ENCODE measurements at places on chromosomes 16 and 17.

DNA sequence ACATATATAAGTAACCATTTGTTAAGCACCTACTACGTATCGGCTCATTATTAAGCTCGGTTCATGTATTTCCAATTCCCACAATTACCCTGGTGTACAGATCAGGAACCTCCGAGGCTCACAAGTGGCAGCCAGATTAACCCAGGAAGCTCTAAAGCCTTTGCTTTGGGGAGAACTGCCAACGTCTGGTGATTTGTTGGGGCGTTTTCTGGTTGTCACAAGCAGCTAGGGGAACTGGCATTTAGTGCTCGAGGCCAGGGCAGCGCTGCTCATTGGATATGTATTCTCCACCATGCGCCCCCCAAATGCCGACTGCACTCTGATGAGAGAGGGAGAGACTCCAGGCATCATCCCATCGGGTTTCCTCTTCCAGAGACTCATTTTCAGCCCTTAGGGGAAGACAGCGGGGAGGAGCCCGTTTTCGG, 541 bp downstream of the ZNF18 start:
- peak overlapping the region; percentile 83 for H3K27ac ChIP-seq
- H3K36me3 ChIP-seq = peaks cover 8% of the 10 kb centered on the region
- H3K4me3 ChIP-seq = peak overlapping the region; percentile 98
- peaks cover 14% of the 10 kb centered on the region for H3K4me1 ChIP-seq
- no peak for DNase-seq

DNA sequence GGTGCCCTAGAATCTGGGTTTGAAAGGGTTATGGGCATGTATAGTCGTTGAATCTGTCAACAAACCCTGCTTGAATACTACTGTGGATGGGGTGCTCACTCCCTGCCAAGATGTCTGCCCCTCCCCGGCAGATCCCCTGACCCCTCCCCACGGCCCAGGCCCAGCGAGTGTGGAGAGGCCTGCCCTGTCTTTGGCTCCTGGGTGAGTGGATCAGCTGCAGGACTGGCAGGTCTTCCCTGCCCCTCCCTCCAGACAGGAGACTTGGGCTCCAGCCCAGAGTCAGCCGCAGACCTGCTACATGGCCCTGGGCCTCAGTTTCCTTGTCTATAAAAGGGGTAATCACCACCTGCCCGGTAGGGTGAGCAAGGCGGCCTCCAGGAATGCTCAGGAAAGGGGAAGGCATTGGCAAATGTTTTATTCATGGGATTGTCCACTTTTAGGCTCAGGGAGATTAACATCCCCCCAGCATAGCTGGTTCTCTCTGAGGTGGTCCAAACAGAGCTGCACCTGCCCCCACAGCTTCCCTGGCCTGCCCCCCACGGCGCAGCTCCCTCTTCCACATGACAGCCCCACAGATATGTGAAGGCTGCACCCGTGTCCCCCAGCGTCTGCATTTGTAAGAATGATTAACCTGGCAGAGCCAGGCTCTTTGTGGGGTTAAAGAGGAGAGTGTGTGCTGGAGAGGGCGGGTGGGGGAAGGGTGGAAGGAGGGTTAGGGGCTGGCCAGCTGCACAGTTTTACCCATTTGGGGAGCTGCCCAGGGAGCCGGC, 18.5 kb upstream of the SPNS2 start:
- H3K36me3 ChIP-seq = no peaks in the 10 kb centered on the region
- no peak for DNase-seq
- no peak overlapping the region for H3K27ac ChIP-seq
- peaks cover 6% of the 10 kb centered on the region for H3K4me1 ChIP-seq
- H3K4me3 ChIP-seq = no peak overlapping the region

GRCh38 chr17:53538129-53538617, 284.6 kb upstream of the KIF2B start:
- H3K4me3 ChIP-seq = no peak overlapping the region
- H3K27me3 ChIP-seq = no peaks in the 10 kb centered on the region
- H3K4me1 ChIP-seq = no peaks in the 10 kb centered on the region
- no peak overlapping the region for H3K27ac ChIP-seq
- DNase-seq = no peak
- no peaks in the 10 kb centered on the region for H3K36me3 ChIP-seq

- no peak overlapping the region for H3K4me3 ChIP-seq
- no peak for DNase-seq
- H3K27me3 ChIP-seq = no peaks in the 10 kb centered on the region
- peaks cover 12% of the 10 kb centered on the region for H3K4me1 ChIP-seq
Observed at GRCh38 chr17:44916781-44917241, 1.5 kb upstream of the GFAP start.

Data from vagina (tissue), 2 donors.